Left hindlimb (tissue), 1 donor: ENCODE measurements at places on chromosomes 2 and 18.
A peak's percentile ranks its signal among the peaks of the same experiment; 100 is the strongest.

DNA sequence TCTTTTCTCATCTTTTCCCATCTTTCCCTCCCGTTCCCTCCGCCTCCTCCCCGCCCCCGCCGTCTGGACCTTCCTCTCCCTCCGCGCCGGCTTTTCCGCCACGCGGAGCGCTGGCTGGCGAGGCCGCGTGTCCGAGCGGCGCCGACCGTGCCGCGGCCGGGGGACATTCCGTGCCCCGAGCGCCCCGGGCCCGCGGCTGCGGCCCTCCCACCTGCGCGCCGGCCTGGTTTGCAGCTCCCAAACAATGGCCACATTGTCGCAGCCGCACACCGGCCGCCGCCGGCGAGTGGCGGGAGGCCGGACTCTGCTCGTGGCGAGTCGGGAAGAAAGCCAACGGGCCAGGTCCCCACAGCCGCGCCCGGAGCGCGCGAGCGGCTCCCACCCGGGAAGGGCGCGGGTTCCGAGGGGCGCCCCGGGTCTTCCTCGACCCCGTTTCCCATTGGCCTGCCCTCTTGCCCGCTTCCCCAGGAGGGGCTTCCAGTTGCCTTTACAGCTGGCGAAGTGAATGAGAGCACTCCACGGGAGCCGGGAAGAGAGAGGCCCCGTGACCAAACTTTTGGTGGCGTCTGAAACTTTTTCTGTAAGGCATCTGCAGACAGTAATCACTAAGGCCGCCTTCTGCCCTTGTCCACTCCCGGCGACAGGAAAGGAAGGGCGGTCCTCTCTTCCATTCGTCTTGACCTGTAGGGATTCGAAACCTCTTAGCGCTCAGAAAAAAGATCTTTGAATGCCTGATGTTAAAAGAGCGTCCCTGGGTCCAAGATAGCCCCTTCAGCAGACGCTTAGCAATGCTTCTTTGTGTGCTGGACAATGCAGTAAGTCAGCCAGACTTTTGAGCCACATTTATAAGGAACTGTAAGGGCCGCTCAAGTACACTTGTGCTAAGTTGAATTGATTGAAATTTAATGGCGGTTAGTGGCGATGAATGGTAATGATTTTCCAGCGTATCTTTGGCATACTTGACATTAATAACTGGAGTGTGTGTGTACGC is 6.2 kb downstream of the GLI2 start:
- DNase-seq, result no peak

DNA sequence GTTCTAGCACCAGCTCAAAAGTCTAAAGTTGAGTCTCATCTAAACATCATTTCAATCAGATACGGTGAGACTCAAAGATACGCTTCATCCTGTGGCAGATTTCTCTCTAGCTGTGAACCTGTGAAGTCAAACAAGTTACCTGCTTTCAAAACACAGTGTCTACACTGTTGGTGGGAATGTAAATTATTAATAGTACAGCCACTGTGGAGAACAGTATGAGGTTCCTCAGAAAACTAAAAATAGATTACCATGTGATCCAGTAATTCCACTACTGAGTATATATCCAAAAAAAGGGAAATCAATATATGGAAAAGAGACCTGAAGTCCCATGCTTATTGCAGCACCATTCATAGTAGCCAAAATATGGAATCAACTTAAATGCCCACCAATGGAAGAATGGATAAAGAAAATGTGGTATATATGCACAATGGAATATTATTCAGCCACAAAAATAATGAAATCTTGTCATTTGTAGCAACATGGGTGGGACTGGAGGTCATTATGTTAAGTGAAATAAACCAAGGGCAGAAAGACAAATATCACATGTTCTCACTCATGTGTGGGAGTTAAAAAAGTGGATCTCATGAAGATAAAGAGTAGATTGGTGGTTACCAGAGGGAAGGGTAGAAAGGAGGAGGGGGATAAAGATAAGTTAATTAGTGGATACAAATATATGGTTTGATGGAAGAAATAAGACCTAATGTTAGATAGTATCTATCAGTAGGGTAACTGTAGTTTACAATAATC is 11.7 kb downstream of the UBR3 start:
- DNase-seq, result no peak

GRCh38 chr18:5997361-5997760 is 102.0 kb upstream of the TMEM200C start:
- DNase-seq, result no peak

DNA sequence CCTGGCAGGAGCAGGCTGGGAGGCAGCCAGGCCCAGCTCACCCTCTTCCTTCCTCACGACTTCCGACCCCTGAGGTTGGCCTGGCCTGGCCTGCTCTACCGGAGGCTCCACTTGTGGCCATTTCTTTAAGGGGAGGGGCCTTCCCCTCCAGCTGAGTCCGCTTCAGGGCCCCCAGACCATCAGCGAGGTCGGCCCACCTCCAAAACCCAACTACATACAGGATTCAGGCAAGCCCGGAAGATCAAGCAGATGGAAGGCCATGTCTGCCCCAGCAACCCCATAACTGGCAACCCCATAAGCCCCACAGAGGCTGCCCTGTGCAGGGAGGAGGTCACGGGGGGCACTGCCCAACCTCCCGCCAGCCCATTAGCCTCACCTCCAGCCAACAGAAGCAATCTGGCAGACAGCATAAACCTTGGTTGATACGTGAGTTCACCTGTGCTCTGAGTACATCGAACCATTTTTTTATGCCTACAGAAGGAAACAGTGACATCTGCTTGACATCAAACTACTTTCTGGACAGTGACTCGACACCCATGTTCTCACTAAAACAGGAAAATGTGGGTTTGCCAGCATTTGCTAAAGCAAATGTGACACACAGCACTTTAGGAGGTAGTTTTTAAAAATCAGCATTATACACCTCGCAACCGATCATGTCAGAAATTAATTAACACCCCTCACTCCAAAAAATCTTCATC is 98.9 kb downstream of the EIPR1 start:
- DNase-seq, result no peak

DNA sequence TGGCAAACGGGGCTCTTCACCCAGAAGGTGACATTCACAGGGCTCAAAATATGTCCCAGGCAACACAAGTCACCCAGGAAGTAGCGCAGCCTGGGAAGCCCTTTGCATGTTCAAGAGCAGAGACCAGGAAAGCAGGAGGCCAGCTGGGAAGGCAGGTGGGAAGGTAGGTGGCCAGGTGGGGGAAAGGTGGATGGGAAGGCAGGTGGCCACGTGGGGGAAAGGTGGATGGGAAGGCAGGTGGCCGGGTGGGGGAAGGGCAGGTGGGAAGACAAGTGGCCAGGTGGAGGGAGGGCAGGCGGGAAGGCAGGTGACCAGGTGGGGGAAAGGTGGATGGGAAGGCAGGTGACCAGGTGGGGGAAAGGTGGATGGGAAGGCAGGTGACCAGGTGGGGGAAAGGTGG is 102.7 kb downstream of the ZNF516 start:
- DNase-seq, result peak; percentile 16

- no peak for DNase-seq
Observed at GRCh38 chr2:145484448-145485097, 964.7 kb upstream of the ZEB2 start.

GRCh38 chr2:213057977-213058376 is 93.4 kb downstream of the IKZF2 start:
- DNase-seq, result no peak

DNA sequence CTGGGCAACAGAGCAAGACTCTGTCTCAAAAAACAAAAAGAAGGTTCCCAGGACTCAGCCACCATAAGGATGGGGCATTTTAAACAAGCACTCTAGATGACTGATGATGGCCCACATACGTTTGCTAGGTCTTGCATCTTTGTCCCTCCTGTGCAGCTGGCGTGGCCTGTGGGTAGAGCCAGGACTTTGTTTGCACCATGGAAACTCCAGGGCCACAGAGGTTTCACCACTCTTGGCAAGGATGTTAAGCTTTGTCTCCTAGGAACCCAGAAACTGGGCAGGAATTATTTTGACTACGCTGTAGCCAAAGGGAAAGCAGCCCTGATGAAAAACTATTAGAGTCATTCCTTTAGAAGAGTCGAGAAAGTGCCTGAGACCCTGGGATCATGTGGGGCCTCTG is 75.3 kb upstream of the STPG4 start:
- no peak for DNase-seq

DNA sequence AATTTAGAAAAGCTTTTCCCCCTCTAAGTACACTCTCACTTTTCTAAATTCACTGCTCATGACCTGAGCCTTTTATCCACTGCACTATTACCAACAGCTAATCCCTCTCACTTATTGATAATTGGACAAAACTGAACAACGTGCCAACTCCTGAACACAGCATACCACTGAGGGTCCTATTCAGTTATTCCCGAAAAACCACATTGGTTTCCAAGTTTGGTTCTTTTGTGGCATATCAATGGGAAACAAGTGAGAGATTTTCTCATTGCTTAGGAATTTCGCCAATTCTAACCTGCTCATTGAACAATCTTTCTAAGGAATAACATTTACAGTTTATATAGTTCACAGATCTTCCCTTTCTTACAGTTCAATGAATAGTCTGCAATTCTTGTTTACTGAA is 977.4 kb downstream of the TMEM182 start:
- DNase-seq, result no peak

DNA sequence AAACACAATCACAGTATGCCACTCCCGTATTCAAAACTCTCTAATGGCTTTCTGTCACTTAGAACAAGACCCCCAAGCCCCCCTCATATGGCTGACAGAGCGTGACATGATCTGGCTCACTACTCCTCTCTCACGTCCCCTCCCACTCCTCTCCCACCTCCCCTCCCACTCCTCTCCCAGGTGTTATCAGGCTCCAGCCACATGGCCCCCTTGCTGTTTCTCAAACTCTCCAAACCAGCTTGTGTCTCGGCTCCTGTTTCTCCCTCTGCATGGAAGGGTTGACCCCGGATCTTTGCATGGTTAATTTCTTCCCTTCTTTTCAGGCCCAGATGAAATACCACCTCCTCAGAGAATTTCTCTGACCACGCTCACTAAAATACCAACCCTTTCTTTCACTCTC is 180.8 kb downstream of the SLC8A1 start:
- DNase-seq, result no peak

GRCh38 chr2:82333697-82334096 is 2029.1 kb upstream of the LRRTM1 start:
- DNase-seq, result no peak

- DNase-seq, result no peak
Observed at GRCh38 chr18:35983818-35984217, 11.3 kb downstream of the RMP24 start.
